ENCODE measurements at places on chromosomes 7 and 10.

DNA sequence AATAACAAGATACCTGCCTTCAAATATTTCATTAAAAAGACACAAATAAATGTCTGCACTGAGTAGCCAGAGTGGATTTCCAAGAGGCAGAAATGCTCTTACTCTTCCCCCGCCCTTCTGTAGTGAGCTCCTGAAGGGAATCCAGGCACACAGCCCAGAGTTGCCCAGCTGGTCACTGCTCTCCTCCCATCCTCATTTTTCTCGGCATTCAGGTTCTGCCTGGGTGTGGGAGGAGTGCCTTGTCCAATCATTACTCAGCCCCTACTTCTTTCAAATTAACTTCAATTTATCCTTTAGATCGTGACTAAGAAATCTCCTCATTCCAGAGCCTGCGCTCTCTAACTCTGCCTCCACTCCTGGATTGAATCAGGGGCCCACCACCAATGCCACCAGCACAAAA is 12.2 kb downstream of the CCDC6 start:
- no peak for DNase-seq

GRCh38 chr7:157272351-157273207 is 64.2 kb upstream of the DNAJB6 start:
- no peak for DNase-seq

DNA sequence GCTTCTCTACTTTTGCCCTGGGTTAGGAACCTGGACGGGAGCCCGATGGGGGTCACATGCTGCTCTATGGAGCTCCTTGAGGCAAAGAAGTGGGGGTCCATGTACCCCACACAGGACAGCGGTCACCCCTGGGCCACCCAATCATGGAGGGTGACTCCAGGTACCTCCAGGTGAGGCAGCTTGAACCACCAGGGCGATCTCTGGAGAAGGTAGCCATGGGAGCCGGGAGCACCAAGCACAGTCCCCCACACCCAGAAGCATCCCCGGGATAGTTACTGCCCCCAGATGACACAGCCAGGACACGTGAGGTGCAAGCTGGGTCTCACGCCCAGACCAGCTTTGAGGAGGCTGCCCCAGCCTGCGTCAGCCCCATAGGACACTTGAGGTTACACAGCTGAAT is 58.4 kb downstream of the C10orf143 start:
- DNase-seq: no peak

DNA sequence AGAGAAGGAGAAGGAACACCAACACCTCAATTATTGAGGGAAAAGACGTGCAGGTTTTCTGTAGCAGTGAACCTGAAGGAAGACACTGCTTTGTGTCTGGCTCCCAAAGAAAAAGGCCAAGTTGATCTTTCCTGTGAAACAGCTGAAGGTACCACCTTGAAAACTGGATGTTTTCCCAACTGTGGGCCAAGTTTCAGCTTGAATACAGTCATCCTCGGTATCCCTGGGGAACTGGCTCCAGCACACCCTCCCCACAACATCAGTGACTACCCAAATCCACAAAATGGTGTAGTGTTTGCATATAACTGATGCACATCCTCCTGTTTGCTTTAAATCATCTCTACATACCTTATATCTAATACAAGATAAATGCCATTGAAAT is 297.0 kb upstream of the PITRM1 start:
- no peak for DNase-seq

- no peak for DNase-seq
These were observed 1.0 kb downstream of the CCDC186 start for GRCh38 chr10:114172776-114173602.

GRCh38 chr10:15313047-15313446 is 58.0 kb downstream of the FAM171A1 start:
- DNase-seq: no peak

GRCh38 chr10:93991596-93992284 is 2.0 kb upstream of the PLCE1 start:
- no peak for DNase-seq

Measured in activated naive CD4-positive, alpha-beta T cell (primary cell).